ENCODE measurements at places on chromosomes 7 and 10.

DNA sequence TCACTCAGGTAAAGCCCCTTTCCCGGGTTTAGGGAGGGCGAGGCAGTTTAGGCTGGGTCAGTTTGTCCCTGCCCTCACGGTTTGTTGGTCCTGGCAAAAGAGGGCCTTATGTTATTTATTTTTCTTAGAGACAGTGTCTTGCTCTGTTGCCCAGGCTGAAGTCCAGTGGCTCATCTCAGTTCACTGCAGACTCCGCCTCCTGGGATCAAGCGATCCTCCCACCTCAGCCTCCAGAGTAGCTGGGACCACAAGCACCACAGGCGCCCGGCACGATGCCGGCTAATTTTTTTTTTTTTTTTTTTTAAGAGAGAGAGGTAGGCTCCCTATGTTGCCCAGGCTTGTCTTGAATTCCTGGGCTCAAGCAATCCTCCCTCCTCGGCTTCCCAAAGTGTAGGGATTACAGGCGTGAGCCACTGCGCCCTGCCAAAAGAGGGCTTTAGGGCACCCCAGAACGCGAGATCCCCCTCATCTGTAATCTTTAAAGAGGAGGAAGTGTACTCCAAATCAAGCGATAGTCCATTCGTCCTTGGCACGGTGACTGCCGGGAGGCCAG lies 626 bp upstream of the BMS1 start:
- DNase-seq: peak; percentile 25

DNA sequence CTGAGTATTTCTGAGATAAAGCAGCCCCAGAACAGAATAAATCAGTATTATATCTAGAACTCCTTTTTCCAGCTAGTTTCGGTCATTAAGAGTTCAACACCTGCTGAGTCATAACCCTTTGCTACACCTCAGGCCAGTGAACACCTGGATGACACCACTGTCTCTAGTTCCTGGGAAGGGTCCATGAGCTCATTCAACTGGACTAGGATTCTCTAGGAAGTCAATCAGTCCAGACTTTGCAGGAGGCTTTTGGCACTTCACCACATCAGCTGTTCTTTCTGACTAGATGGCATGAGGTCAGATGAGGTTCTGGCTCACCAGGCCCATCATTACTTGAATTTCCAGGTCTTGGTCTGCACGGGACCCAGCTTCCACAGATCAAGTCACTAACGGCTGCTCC lies 11.7 kb downstream of the SLC39A12 start:
- no peak for DNase-seq

- no peak for DNase-seq
Observed at GRCh38 chr10:12048547-12048946, 5.9 kb upstream of the UPF2 start.

DNA sequence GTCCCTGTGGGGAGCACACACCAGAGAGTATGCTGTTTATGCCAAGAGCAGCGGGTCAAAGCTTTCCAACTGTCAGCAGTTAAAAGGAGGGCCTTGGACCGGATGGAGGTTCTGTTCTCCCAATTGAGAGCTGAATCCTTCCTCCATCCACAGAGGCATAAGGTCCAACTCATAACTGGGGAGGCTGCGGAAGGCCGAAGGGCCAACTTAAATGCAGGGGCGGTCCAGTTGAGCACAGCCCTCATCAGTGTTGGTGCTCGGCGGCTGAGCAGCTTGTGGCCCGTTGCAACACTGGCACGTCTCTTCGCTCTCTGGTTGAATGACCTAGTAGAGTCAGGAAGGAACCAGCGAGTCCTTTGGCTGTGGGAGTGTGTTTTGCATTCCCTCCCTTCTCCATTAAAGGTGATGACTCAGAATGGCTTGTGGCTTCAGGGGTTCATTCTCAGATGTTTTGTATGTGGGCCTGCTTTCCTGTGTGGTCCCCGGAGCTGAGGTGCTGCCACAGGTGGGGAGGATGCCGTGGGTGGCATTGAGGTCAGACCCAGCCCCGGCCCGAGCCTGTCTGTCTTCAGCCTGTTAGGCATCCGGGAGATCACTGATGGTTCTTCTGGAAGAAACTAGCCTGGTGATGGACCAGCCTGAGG lies 44.8 kb upstream of the DMBT1 start:
- DNase-seq: peak; percentile 72

GRCh38 chr10:86962136-86962980 lies 4.0 kb downstream of the SNCG start:
- DNase-seq: no peak

DNA sequence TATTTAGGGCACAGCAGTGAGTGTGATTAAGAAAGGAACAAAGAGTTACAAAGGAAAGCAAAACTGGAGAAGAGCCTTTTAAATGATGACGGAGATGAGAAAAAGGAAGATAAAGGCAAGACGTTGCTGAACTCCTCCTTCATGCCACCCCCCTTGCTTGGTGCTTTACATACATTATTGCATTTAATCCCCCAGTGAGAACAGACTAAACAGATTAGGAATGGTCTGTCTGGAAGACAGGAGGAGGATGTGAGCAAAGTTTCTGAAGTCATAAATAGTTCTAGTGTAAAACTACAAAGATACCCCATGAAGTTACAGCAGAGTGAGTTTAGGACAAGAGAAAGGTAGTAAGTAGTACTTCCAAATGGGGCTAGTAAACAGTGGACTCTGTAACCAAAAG lies 113.5 kb downstream of the PLCE1 start:
- no peak for DNase-seq

GRCh38 chr10:19705250-19705649 lies 111.0 kb upstream of the PLXDC2 start:
- DNase-seq: no peak

GRCh38 chr7:157613575-157614322 lies 276.9 kb downstream of the DNAJB6 start:
- no peak for DNase-seq

DNA sequence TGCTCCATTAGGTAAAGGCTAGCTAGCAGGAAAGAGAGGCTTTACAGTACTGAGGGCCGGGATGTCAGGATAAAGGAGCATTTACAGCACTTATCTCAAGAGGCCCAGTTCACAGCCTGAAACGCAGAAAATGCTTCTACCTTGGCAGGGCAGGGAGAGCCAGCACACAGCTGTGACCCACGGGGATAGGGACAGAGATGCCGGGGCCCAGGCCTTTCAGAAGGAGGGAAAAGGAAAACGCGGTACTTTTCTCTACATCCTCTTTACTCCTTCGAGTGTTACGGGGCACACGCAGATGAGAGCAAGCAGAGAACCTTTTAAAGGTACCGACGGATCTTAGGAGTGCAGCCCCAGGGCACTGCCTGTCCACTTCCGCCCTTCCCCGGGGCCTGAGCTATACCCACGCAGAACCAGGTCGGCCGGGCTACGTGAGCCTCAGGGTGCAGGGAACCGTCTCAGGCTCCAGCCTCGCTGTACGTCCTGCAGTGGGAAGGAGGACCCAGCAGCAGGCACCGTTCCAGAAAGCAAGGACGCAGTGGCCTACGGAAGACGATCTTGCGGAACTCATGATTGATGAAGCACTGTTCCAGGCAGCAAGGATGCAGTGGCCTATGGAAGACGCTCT lies 232.3 kb downstream of the ELFN1 start:
- no peak for DNase-seq

DNA sequence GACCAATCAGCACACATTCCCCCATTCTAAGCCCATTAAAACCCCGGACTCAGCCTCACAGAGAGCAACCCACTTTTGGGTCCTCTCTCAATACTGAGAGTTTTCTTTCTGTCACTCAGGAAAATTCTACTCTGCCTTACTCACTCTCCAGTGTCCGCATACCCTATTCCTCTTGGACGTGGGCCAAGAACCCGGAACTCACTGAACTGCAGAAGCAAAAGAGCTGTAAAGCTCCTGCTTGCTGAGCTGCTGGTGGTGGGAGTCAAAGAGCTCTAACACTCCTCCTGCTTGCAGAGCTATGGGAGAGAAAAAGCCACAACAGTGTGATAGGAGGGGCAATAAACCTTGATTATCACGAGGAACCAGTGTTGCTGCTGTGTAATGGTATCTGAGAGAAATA lies 386.9 kb downstream of the POM121L12 start:
- DNase-seq: no peak

DNA sequence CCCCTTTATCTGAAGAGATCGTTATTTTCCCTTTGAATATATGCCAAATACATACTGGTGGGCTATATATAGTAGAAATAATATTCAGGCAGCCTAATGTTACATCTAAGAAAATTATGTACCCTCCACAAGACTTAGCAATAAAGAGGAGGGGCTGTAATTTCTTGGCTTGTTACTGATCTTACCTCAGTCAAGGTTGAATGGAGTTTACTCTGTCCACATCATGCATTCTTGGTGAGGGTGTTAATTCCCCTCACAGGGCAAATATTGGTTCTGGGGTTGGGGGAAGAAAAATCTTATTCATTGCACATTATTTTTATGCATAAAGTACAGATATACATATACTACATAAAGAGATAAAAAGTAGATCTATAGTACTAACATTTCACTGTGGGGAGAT lies 145.8 kb upstream of the ANK3 start:
- no peak for DNase-seq

GRCh38 chr7:157522954-157523353 lies 186.2 kb downstream of the DNAJB6 start:
- no peak for DNase-seq

GRCh38 chr10:132502544-132503300 lies 34.9 kb upstream of the INPP5A start:
- no peak for DNase-seq

DNA sequence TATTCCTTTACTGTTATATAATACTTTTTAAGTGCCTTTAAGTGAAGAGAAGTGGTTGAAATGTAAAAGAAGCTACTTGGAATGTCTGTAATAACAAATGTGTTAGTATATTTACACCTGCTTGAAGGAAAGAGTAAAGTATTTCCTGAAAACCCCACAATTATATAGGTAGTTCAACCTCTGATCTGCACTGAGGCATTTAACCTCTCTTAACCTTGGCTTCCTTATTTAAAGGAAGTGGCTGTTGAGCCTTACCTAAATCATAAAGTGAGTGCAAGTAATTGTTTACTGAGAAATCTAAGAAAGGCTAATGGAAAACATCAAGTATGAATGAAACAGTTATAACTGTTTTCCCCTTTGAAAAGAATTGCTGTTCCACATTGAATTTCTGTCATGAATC lies 294.5 kb downstream of the ADK start:
- no peak for DNase-seq

- peak; percentile 56 for DNase-seq
Observed at GRCh38 chr10:98446151-98446660, 529 bp downstream of the HPS1 start.

DNA sequence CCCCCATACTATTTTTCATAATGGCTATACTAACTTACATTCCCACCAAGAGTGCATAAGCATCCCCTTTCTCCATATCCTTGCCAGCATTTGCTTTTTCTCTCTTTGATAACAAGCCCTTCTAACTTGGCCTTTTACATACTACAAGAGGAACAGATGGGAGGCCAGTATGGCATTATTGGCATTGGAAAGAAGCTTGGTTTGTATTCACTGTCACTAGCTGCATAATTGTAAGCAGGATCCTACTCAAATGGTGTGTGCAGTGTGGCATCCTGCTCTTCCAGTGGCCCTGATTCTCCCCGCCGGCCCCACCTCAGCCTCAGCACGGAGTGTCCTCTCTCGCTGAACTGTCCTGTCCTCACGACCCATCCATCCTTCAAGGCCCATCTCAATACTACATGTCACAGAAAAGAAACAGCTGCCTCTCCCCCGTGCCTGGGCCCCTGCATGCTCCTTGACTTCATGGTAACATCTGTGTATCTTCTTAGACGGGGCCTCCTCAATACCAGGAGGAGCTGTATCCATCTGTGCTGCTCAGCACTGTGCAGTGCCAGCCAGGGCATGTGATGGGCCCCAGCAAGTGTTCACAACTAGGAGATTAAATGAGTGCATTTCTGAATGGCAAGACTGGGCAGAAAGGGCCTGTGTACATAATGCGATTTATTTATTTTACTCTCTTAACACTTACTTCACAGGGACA lies 205.2 kb downstream of the COBL start:
- DNase-seq: no peak

GRCh38 chr7:55165176-55165861 lies 146.5 kb downstream of the EGFR start:
- no peak for DNase-seq

GRCh38 chr7:116100626-116101025 lies 70.1 kb upstream of the TFEC start:
- DNase-seq: no peak

GRCh38 chr7:16189026-16189715 lies 232.2 kb downstream of the CRPPA start:
- no peak for DNase-seq

GRCh38 chr7:155344270-155344617 lies 46.6 kb downstream of the INSIG1 start:
- peak; percentile 66 for DNase-seq

DNA sequence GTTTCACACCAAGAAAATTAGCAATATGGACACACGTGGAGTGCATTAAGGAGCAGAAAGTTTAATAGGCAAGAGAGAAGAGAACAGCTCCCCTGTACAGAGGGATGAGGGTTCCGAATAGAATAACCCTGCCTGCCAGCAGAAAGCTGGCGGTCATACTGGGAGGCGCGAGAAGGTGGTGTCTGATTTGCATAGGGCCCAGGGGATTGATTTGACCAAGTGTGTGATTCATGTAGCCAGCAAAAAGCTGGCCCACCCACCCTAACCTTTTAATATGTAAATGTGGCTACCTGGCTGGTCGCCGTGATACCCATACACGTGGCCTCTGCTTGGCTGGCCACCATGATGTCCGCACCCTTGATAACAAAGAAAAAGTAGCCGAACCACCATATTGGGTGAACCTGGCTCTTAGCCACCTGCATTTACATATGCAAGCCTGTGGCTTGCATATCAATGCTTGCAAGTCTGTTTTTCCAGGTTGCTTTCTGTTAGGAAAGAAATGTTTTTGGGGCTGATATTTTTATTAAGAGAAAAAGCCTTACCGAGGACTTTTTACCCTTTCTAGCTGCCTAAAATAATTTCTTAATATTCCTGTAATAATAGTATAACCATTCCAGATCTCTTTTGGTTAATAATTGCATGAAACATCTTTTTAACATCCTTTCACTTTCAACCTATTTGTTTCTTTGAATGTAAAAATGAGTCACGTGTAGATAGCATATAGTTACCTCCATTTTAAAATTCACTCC lies 20.5 kb upstream of the VWDE start:
- DNase-seq: no peak

All from stimulated activated CD4-positive, alpha-beta T cell treated with anti-CD3 and anti-CD28 coated beads, Interleukin-15, amount 100 ng/mL, for 24 hours (primary cell).